ENCODE measurements at places on chromosomes 16 and 17.

DNA sequence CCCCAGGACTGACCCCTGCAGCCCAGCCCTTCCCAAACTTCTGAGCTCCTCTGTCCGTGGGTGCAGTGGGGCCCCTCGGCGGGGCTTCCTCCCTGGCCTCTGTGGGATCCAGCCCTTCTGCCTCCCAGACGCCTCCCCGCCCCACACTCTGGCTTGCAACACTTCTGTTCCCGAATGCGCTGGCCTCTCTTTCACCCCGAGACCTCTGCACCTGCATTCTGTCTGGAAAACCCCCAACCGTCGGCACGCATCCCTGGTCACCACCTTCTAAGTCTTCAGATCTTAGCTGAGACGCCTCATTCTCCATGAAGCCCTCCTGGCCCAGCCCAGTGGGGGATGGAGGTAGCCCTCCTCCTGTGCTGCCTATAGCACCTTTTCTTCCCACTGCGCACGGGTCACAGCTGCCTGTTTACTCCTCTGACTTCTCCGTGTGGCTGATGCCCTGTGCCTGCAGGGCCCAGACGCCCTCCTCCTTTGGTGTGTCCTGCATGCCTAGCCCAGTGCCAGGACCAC, 26.4 kb downstream of the TMEM235 start:
- no peak for DNase-seq

DNA sequence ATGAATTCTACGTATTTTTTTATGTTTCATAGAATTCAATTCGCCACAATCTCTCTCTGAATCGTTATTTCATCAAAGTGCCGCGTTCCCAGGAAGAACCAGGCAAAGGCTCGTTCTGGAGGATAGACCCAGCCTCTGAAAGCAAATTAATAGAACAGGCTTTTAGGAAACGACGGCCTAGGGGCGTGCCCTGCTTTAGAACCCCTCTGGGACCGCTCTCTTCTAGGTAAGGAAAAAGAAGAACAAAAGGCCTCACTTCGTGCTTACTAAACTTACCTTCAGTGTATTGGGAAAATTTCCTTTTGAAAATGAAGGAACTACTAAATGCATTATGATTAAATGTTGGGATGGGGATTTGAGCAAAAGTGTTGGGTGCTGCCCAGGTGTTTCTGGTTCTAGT, 63.2 kb downstream of the FOXK2 start:
- DNase-seq: no peak

GRCh38 chr17:68249354-68249765, 1.5 kb downstream of the AMZ2 start:
- DNase-seq: no peak

DNA sequence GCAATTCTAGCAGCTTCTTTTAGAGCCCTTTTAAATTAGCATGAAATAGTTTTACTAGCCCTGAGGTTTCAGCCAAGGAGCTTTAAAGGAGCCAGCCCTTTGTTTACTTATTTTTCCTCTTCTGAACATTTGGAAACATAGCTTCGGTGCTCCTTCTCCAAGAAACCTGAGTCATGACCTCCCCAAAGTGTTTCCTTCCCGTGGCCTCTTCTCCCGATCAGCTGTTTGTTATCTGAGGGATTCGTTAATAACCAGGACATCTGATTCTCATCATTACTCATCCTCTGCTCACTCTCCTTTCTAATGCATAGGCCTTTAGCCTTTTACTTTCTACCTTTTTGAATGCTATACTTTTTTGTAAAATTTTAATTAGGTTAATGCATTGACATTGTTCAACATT, 204.5 kb downstream of the WWOX start:
- DNase-seq: no peak

GRCh38 chr17:57927048-57927723, 28.0 kb downstream of the CUEDC1 start:
- no peak for DNase-seq

- no peak for DNase-seq
These were observed 159.4 kb upstream of the ZNF267 start for GRCh38 chr16:31713945-31714902.

DNA sequence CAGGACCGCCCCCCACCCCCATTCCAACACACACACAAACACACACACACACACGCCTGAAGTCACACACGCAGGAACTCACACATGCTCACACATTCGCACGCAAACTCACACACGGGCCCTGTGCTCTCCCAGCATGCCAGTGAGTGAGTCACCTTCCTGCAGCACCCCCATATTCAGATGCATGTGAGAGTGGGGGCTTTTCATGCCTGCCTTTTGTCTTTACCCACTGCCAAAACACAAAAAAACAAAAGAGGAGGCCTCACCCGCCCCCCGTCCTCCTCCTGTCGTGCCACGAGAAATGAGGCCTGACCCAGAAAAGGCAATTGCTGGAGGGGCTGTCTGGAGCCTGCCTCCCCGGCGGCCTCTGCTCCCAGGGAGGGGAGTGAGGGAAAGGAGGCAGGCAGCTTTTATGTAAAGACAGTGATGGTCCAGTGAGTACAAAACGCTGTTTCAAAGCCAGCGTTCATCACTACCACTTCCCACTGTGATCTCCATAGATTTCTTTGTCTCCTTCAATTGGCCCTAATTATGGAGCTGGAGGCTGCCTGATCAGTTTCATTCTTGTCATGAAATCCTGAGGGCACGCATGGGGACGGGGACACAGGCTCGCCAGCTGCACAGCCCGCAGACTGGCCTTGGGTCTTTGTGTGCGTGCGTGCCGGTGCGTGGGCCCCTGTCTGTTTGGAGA, 29.5 kb upstream of the GSE1 start:
- DNase-seq: no peak

GRCh38 chr16:83335076-83335475, 472.7 kb upstream of the HSBP1 start:
- DNase-seq: no peak

- no peak for DNase-seq
These were observed 47.5 kb downstream of the WNT3 start for GRCh38 chr17:46770818-46771560.

DNA sequence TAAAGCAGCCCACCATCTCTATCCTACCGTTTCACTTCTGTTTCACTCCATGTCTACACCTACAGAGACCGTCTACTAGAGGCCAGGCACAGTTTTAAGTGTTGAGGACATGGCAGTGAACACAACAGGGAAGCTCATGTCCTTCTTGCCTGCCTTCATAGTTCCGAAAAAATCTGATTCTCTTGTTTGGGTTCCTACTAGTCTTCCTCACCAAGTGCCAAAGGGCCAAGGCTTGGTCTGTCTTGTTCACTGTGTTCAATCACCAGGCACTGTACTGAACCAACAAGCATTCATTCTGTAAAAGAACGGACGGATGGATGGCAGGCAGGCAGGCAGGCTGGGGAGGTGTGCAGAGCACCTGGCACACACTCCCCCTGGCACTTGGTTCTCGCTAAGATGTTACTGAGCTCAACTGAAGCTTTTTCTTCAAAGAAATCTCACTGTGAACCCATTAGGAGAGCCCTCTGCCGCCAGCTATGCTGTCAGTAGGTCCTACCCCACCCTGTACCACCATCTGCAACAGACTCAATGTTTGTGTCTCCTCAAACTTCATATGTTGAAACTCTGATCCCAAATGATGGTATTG, 2.5 kb downstream of the DEXI start:
- no peak for DNase-seq

DNA sequence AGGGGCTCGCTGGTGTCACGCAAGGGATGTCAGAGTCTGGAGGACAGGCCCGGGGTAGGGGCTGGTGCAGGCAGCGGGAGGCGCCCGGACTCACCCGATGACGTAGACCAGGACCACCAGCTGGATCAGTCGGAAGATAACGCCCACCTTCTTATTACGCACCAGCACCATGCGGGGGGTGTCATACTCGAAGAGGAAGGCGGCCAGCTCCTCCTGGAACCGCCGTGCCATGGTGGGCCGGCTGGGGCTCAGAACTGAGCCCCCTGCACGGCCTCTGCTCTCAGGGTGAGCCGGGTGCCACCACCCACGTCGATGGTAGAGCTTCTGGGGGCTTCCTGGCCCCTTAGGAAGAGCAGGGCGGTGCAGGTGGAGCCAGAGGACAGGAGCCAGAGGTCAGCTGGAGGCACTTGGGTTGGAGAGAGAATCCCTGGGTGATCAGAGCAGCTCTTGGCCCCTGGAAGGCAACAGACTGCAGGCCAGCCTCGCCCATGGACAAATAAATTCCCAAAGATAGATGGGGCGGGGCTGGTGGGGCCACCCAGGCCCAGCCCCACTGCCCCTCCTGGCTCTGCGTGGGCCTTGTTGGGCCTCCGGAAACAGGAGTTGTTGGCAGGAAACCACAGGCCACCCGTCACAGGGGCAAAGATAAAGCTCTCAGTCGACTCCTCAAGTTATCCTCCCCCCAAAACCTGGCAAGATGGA, at the start of gene P2RX1:
Gene P2RX1 (minus strand): TSS at position 471 of the 702 bp plus-strand sequence. CDS start 240 bp downstream, at position 231.
- DNase-seq: no peak

DNA sequence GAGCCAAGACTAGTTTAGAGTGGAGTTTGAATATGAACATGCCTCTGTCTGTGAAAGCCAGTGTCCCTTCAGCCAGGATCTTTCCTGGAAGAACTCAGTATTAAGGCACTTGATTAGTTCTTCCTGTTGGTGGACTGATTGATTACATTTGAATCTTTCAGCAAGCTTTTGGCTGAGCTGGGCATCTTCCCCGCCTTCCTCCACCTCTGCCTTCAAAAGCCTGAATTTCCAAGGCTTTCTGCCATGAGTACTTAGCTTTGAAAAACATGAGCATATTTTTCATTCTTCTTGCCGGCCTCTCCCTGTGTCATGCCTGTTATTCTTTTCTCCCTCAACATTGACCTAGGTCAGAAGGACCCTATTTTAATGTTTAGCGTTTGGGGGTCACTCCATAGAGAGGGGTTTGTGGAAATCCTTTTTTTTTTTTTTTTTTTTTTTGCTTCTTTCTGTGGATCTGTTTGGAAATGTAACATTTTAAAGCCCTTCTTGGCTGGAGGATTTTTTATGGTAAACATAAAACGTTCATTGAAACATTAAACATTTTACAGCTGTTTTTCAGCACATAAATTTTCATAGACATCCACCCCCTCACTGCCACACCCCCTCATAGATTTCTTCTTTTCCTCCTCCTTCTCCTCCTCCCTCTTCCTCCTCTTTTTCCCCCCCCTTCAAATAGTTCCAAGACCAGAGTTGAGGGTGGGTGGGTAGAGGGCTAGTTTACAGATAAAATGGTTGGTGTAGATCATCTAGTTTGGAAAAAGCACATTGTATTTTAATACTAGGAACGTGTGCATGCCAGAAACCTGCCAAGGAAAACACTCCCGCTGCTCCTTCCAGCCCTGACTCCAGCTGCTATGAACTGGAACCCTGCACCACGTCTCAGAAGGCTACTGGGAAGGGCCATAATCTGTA, 645.9 kb downstream of the WWOX start:
- DNase-seq: no peak

DNA sequence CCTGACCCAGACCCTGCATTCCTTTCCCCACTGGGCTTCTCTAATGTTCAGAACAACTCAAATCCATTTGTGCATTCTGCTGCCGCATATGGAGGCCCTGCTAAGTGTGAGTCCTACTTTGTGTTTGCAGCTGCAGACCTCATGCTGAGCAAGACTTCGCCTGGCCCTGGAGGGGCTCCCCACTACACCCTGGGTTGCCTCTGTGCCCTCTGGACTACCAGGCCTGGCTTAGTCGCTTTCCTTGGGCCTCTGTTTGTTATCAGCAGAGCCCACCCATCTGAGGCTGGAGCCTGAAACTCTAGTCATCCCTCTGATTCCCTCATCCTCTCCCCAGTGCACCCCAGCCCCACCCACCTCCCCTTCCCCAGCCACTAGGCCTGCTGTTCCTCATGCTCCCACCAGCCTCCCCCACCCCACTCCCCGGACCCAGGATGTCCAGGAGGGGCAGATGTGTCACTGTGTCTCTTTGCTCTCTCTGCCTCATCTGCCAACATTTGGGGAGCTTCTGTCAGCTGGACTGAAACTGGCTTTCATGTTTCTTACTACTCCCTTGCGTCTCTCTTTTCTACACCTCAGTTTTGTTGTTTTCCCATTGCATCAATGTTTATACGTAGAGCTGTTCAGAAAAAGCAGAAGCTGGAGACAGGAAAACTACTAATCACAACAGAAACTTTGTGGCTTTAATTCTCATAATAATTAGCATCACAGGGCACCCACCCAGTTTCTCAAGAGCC, 17.9 kb upstream of the CD300E start:
- DNase-seq: no peak

GRCh38 chr17:80442323-80442659, 27.3 kb downstream of the ENDOV start:
- DNase-seq: no peak

GRCh38 chr16:54847207-54847606, 83.5 kb upstream of the IRX5 start:
- DNase-seq: no peak

Data from activated T-helper 1 cell treated with Interleukin-2 at 50 U/mL for 16 hours (primary cell).